ENCODE measurements at places on chromosomes 7 and 10.

GRCh38 chr7:107721286-107721685 lies 22.7 kb upstream of the CBLL1 start:
- no peak for DNase-seq

DNA sequence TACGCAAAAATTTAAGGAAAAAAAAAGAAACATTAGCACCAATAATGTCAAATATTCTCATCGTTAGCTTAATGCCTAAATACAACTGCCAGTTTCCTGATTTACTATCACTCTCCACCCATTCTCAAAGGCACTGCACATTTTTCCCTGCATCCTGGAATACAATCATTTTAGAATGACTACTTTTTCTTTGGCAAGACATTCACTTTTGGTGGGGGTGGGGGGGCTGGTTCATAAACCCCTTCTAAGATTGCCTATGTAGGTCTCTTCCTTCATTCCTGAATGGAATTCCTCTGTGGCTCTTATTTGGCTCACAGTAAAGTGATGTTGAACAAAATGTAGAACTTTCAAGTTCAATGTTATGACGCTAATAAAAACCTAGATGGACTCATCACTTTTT lies 74.3 kb downstream of the RNLS start:
- no peak for DNase-seq

DNA sequence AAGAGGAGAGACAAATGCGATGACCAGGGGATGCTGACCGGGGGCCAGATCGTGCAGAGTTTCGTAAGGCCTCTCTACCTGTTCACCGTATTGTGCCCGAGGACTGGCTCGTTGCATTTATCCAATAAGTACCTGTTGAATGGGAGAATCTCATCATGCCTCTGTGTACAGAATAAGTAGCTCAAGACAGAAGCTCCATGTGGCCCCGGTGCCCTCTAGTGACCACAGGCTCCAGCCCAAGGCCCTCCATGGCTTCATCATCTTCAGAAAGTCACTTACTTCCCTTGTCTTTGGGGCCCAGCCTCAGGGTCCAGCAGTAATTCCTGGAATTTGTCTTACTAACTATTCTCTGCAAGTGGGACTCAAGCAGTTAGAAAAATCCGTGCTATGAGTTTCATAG lies 151.0 kb downstream of the CHN2 start:
- DNase-seq, result peak; percentile 75

GRCh38 chr10:129580010-129580409 lies 113.0 kb downstream of the MGMT start:
- DNase-seq, result no peak

- no peak for DNase-seq
Measured at GRCh38 chr10:115558252-115558651, 465.1 kb downstream of the ATRNL1 start.

DNA sequence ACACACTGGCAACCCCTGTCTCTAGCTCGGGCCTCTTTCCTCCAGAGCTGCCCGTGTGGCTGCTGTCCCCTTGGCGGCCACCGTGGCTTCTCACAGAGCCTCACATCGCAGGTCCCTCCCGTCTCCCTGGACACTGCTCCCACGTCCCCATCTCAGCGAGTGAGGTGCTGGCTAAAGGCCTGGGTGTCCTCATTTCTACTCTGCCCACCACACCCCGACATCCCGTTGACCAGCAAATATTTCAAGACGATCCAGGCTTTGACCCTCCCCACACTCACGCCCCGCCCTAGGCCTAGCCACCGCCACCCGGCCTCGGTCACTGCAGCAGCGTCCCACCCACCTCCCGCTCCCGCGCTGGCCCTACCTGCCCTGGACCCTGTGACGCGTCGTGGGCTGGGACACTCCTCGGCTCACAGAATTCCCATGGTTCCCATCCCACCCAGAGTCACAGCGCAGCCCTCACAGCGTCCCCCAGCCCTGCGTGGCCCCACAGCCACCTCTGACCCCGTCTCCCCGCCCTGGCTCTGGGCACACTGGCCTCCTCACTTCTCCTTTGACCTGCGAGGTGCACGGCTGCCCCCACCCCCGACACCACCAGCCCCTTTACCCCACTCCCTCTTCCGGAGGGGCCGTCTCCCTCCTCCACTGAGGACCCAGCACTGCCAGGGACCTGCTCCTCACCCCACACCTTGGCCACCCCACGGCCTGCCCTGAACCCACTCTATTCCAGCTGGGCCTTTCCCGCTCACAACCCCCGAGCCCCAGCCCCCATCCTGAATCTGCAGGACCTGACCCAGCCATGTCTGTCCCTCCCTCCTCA lies 6.9 kb downstream of the ADAP1 start:
- no peak for DNase-seq

DNA sequence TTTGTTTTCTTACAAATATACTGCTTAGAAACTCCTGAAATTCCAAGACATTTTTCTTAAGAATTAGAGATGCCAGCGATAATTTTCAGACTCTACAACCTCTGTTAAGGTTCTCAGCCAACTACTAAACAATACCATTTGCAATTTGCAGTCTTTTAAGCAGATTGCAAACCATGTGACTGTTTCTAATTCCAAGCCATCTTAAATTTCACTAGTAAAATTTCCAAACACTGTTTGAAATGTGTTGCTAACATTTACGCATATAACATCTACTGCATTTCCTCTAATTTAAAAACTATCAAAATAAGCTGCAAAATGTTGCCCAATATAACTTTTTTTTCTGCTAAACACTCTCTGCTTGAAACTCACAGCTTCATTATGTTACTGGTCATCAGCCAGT lies 56.0 kb upstream of the MACROH2A2 start:
- no peak for DNase-seq

DNA sequence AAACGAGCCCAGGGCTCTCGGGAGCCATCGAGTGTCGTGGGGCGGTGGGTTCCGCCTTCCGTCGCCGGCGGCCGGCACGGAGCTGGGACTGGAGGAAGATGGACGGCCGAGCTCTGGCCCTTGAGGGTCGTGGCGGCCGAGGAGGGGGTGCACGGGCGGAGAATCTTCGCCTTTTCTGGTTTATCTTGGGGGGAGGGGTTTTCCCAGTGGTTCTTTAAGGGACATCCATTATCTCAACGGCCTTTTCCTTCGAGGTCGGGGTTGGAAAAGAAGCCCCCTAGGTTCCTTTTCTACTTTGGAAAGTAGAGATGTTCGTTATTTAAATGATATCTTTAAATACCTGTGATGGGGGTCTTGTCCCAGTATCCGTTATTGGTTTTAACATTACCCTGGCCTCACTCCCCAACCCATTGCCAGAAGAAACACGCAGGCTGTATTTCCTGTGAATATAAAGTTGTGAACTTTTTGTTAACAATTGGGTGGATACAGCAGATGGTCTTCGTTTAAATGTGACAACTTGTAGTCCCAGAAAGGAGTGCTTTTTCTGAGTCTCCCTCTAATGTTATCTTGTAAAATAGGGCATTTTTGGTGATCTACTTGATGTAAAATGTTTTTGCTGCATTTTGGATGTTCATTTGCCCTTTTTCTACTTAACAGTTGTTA lies 765 bp downstream of the CCAR1 start:
- peak; percentile 21 for DNase-seq

DNA sequence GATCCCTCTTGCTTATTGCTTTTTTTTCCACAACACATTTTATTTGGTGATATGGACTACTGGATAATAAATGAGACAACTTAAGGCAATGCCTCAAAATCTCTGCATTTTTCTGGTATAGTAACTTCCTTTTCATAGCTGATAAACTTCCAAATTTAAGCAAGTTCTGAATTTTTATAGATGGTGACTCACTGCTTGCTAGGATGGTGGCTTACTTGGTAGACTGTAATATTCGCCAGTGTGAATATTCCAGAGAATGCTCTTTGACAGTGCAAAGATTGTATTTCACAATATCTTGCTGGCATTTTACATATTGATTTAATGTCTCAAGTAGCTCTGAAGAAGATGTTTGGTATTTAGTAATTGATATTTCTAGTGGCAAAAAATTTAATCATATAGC lies 472.4 kb downstream of the TFEC start:
- DNase-seq, result no peak

- DNase-seq, result no peak
Measured at GRCh38 chr10:55641601-55642000, 719.5 kb downstream of the ZWINT start.

GRCh38 chr10:43471935-43472720 lies 35.2 kb downstream of the ZNF487 start:
- no peak for DNase-seq

DNA sequence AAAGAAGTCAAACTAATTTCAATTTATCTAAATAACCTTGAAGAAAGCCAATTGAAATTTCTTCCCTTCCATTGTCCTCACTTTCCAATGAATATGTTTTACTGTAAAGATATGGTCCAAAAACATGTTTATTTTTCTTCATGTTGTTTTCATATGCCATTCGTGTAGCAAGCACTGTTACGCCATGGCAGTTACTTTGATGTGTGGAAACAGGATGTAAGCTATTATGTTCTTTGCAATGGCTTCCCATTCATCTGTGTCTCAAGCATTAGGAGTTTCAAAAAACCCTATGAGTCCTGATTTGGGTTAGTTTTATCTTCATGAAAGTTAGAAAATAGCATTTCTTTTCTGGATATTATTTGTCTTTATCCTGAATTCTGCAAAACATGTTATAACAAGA lies 31.0 kb downstream of the GPR141 start:
- DNase-seq, result peak; percentile 83

DNA sequence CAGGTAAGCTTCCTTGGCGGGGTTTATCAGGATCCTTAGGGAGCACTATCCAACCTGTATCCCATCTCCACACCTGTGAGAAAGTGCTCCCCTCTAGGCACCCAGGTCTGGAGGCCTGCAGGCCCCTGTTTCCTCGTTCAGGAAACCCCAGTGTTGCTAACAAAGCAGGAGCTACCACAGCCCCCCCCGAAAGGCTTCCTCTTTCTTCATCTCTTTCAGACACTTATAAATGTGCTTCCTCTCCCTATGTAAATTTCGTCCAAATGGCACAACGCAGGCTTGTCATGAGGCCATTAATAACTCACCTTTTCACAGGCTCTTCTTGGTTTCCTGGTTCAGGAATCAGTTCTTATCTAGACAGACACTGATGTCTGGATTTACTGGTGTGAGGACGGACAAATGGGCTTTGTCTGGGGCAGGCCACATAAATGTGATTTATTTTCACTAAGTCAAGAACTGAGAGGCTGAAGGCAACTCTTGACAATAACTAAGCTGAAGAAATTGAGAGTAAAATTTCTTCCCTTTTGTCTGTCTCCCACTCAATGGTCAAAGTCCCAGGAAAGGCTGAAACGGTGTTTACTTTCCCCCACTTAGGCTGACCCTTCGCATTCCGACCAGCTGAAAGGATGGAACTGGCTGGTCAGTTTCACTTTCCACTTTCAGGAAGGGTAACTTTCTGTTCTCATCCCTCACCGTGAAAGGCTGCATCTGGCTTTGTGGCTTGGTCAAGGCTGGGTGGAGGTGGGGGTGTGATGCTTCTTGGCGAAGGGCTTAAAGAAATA lies 46.8 kb downstream of the PIK3AP1 start:
- DNase-seq, result peak; percentile 83

- DNase-seq, result no peak
Measured at GRCh38 chr7:50379082-50379481, 71.1 kb downstream of the FIGNL1 start.

DNA sequence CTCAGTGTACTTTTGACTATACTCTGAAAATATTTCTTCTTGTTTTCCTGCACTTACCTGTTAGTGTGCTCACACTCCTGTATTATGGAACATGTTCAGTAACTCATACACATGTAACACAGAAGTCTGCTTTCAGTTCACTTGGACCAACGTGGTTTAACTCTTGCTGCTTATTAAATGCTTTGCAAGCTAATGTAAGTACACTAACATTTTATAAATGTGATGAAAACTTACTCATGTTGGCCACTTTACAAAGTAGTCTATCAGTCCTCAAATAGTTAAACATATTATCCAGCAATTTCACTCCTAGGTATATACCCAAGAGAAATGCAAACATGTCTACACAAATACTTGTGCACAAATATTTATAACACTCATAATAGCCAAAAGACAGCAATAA lies 98.4 kb downstream of the UBE2H start:
- no peak for DNase-seq

GRCh38 chr10:109996766-109997171 lies 11.0 kb upstream of the ADD3 start:
- no peak for DNase-seq

DNA sequence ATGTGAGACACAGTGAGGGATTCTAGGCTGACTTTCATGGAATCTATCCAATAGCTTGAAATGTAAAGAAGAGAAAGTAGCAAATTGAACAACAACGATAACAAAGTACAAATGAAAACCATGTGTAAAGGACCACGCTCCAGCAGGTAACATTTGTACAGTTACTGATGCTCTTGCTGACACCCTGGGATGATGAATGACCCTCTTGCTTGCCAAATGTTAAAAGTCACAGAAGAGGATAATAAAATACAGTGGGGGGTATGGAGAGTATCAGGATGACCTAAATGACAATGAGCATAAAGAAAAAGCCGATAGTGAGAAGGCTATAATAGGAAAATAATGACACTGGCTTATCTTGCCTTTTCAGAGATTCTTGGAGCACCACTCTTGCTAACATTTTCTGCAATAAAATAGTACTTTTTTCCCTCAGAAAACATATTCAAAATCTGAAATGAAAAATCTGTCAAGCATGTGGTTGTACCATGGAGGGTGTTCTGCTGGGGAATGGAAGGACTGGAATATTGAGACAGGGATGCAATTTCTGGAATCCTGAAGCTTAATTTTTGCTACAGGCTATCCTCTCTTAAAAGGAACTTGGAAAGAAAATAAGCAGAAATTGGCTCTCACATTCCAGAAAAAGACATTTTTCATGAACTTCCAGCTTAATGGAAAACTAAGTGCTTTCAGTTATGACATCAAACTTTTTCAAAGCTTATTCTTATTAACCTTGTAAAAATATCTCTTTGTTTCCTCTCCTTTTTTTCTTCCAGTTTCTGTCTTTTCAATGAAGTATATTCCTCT lies 303.2 kb upstream of the GHITM start:
- no peak for DNase-seq

DNA sequence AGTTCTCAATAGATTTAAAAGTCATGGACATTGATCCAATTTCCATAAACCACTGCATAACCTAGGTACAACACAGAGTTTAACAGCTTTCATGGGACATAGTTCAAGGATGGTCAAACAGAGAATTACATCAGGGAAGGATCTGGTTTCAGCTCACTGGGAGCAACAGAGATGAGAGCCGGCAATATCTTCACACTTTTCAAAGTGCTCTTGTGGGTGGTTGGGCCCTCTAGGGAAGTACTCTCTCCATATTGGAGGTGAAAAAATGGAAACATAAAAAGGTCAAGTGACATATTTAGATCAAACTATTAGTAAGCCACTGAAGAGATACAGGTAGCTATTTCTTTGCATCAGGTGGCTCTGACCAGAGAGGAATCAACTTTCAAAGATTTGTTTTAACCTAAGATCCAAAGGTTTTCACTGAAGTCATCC lies 61.8 kb upstream of the LRRN3 start:
- no peak for DNase-seq
